Stimulated activated CD8-positive, alpha-beta memory T cell treated with anti-CD3 and anti-CD28 coated beads, Interleukin-7, amount 100 ng/mL, for 1 hour (primary cell): ENCODE measurements at places on chromosomes 16 and 17.

DNA sequence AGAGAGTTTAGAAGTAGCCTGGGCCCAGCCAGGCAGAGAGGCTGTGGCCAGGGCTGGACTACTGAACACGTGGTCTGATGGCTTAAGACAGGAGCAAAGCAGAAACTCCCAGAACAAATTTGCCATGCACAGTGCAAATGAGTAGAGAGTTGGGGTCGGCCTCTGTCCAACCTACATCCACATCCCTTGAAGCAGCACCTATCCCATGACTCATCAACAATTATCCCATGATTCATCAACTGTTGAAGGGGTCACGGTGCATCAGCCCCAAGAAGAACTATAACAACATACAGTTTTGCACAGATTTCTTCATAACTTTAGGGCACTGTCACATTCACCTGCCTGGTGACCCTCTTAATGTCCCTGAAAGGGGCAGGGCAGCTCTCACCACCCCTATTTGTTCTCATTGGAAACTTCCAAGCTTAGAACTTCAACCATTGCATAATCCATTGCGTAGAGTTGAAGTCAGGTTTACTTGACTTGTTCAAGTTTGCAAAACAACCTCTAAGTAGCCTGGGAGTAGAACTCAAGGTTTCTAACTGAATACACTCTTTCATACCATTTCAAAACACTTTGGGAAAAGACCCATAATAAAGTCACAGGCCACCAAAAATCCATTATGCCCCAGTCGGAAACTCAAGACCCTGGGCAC lies 235.2 kb upstream of the CDH5 start:
- no peak for DNase-seq

GRCh38 chr16:84614623-84614967 lies 3.3 kb downstream of the COTL1 start:
- DNase-seq = no peak

- no peak for DNase-seq
Measured at GRCh38 chr16:30053376-30054015, 12.1 kb upstream of the ALDOA start.

GRCh38 chr17:72906306-72906705 lies 186.2 kb downstream of the SLC39A11 start:
- no peak for DNase-seq

DNA sequence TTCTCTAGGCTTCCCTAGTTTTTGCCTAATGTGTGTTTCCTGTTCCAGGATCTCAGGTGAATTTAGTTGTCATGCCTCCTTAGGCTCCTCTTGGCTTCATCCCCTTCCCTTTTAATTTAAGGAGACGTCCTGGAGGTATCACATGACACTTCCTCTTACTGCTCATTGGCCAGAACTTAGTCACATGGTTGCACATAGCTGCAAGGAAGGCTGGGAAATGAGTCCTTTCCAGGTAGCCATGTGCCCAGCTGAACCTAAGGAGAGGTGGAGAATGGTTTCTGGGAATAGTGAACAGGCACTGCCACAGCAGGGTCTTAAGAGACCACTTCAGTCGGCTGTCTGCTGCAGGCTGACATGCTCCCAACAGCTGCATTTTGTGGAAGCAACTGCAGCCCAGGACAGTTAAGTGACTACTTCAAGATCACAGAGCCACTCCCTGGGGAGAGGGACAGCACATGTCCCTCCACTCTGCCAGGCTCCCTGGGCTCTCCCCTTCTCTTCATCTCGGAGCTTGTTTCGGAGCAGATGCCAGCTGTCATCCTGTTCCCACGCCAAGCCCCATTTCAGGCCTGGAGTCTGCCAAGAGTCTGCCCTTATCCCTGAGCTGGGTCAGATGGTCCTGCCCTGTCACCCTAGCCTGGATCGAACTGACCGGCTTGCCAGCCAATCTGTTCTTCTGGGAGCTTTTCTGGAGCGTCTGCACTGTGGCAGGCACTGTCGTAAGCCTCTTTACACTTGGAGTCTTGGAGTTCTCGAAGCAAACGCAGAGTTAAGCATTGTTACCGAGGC lies 81.4 kb upstream of the FOXF1 start:
- no peak for DNase-seq
